Stimulated activated CD8-positive, alpha-beta memory T cell treated with anti-CD3 and anti-CD28 coated beads, Interleukin-7, amount 100 ng/mL, for 1 hour (primary cell): ENCODE measurements at places on chromosomes 7 and 10.
A peak's percentile ranks its signal among the peaks of the same experiment; 100 is the strongest.

DNA sequence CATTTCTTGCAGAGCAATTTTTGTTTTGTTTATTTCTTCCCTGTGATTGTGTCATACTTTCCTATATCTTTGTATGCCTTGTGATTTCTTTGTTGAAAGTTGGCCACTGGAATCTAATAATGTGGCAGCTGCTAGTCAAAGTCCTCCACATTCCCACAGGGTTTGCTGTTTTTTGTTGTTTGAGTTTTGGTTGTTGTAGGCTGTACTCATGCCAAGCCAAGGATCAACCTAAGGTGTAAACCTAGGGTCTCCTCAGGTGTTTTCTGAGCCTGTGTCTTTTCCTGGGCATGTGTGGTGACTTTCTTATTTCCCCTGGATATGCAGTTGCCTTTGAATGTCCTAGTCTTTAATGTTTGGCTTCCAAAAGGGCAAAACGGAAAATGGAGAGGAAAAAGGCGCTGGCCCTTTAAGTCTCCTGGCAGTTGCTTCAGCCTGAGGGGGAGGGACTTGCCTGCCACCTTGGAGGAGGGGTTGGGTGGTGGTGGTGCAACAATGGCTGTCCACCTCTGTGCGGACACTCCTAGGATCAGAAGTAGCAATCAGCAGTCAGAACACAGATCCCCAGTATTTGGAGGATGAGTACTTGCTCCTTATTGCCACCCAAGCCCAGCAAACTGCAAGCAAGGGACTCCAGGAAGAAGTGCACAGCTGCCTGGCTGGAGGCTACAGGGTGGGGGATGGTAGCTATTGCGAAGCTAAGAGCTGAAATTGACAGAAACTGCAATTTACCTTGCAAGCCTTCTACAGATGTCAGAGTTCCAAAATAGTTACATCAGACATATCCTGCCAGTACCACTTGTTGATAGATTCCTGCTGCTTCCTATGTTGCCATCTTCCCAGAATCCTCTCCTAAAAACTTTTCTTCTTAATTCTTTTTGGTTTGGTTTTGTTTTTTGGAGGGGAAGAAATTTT, 5.6 kb upstream of the ZNF518A start:
- DNase-seq: no peak

GRCh38 chr7:781186-781849, 51.0 kb upstream of the SUN1 start:
- DNase-seq: no peak

- DNase-seq: no peak
These were observed 3.5 kb downstream of the ARID5B start for GRCh38 chr10:61904733-61905725.

- DNase-seq: no peak
These were observed 96.3 kb upstream of the ANKRD1 start for GRCh38 chr10:91017198-91017597.

DNA sequence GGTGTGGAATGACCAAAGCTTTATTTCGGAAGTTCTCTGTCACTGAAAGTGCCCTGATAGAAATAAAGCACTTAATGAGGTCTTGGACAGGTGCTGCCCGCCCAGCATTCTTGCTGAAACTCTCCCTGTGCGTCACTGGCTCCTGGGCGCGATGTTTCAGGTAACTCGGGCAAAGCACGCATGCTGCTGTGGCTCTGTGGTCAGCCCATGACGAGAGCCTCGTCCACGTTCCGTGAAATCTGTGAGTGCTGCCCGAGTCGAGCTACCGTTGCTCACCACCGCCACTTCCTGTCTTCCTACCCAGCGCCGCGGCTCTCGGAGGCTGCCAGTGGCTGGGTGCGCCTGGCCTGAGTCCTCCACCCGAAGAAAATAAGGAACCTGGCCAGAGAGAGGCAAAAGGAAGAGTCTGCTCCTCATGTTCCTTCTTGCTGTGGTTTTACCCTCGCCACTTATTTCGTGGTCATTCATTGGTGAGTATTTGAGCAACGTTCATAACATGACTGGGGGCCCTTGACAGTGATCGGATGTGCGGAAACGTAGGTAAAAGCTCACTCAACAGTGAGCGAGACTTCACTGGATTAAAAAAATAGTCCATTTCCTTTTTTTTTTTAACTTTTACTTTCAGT, 95.5 kb downstream of the MAP3K8 start:
- peak; percentile 56 for DNase-seq

- DNase-seq: no peak
These were observed 70.7 kb downstream of the EBF3 start for GRCh38 chr10:129893104-129894089.

GRCh38 chr7:31724696-31725095, 37.7 kb downstream of the PPP1R17 start:
- DNase-seq: no peak

DNA sequence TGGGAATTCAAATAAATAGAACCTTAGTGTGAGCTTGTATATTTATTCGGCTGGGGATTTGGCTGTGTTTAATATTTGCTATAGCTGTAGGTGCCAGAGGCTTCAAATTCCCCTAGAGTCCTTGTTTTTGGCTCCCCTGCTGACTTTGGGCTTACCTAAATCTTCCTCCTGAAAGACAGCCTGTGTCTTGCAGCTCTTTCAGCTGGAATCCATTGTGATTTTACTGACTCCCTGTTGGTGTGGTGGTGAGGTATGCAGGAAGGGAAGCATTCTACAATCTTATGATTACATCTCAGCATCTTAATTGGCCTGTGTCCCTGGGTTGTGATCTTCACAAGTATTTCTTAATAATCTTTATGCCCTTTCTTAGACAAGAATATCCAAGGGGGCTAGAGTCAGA, 25.9 kb downstream of the FOXI2 start:
- no peak for DNase-seq

DNA sequence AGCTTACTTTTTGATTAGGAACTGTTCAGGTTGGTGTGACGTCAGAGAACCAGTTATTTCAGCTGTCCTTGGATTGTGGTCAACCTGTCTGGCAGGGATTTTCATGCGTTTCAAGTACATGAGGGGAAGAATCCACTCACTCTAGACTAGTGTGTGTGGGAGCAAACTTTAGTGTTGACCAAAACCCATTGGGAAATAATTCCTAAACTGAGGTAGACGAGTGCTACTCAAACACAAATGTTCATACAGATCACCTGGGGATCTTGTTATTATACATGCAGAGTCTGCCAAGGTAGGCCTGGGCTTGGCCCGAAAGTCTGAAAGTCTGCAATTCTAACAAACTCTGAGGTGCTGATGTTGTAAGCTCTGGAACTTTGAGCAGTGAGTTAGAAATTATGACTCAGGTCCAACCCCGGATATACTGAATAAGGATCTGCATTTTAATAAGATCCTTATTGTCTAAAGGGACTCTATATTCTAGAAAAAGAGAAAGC, 111.1 kb upstream of the CREB5 start:
- no peak for DNase-seq

DNA sequence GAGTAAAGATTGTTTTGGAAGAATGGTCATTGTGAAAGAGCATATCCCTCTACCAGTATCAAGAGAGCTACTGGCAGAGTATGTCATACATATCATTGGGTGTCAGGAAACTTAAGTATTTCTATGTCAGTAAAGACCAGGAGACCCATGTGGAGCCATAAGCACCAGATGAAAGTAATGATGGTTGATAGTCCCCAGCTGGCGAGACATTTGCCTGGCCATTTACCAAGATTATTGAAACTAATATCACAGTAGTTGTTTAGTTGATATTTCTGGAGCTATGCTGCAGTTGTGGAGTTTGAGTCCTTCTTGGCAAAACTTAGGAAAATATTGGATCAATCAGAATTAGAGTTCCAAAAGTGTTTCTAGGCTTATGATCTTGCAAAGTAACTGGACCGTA, 114.8 kb downstream of the SNX10 start:
- DNase-seq: no peak

- no peak for DNase-seq
These were observed 9.5 kb downstream of the CYREN start for GRCh38 chr7:135160858-135161653.

DNA sequence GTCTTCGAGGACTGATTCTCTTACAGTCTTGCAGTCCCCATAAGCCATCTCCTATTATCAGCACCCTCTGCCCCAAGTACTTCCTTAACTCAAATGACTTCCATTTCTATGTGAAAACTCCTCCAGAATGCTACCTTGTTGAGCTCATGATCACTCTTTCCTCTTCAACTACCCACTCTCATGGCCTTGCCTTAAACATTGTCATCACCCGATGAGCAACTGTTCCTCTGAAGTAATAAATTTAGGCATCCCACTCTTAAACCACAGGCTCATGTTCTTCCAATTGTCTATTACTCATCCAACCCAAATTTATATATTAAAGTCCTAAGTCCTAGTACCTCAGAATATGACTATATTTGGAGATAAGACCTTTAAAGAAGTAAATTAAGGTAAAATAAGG, 152.9 kb downstream of the C1GALT1 start:
- DNase-seq: no peak

GRCh38 chr10:1177936-1178335, 121.8 kb downstream of the WDR37 start:
- DNase-seq: no peak

GRCh38 chr10:96532523-96532922, 18.8 kb upstream of the TLL2 start:
- DNase-seq: no peak

DNA sequence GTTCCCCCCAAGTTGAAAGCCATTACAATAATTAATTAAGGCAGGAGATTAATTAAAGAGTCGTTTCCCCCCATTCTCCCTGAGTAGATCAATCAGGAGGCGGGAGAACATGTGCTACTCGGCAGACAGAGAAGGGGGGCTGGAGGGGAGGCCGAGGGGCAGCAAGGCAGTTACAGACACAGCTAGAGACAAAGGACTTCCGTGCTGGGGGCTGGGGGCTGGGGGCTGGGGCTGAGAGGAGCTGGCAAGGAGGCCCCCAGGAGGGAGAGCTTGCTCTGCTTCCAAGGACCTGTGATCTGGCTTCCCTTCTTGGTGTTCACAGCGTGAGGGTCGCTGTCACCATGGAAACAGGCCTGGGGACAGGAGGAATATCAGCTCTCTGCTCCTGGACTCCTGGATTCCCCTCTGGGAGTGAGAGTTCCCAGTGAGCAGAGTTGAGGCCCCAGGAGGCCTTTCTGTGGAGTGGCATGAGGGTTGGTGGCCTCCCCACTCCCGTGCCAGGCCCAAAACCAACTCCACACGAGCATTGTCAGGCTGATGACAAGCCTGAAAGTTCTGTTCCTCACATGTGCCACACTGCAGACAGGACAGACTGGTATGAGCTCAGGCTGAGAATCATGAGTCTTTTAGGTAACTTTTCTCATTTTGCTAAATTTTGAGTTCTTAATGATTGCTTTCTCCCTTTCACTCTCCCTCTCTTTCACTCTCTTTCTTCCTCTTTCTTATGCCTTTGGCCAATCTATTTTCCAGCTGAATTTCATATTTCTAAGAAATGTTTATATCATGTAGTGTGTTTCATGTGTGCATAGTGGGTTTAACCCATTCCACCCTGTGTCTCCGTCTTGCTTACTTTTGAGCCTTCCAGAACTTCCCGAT, 16.4 kb downstream of the FAM241B start:
- no peak for DNase-seq

DNA sequence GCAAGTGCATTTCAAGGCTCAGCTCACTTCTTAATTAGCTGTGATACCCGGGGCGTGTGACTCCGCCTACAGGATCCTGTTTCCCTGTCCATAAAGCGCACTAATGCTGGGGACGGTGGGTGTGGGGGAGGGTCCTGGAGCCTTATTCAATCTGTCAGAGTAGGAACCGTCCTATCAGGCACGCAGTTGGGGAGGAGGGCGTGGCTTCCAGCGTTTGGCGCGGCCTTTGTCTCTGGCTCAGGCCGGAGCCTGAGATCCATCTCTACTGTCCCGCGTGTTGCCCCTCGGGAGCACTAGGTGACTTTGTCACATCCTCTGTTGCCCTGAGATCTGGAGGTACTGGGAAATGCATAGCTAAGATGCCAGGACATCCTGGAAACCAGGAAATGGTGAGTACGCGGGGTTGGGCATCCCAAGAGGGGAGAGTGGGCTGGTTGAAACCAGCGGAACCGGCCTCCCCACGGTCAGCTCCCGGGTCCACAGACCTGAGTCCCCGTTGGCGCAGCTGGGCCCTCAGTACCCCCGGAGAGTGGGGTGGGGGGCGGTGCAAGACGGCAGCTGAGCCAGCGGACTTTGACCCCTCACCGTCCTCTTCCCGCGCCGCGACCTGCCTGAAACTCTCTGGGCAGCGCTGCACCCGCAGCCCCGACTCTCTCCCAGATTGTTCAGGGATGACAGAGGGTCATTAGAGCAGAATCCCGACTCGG, 104.4 kb upstream of the ZNF92 start:
- no peak for DNase-seq

- DNase-seq: no peak
These were observed 729.4 kb upstream of the C7orf33 start for GRCh38 chr7:147861058-147861716.

GRCh38 chr7:27248911-27249723, 6.5 kb downstream of the EVX1 start:
- DNase-seq: no peak

DNA sequence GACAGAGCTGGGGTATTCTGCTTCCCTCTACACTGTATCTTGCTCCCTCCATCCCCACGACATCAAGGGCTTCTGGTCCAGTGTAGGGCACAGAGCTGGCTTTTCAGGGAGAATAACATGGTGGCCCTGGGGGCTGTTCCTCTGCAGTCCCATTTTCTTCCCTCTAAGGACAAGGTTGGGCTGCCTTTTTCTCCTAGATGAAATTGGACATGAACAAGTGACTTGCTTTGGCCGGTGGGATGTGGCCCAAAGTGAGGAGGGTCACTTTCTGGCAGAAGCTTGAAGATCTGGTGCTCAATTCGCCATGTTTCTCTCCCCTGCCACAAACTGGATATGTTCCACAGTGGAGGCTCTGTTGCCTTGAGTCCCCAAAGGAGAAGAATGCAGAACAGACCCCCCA, 235.7 kb downstream of the EMX2 start:
- no peak for DNase-seq

DNA sequence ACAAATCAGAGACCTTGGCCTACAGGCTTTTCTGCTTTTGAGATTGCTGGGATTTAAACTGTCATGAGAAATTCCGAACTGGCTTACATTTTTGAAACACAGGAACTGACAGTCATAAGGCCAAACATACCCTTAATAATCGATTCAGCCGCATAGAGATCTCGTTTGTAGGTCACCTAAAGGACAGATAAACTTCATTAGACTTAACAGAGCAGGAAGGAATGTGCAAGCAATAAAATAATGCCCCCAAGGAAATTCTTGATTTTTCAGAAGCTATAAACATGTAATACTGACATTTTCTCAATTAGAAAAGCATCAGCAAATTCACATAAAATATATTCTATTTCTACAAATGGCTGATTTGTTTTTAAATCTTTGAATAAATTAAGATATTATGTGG, 120.0 kb downstream of the CRPPA start:
- no peak for DNase-seq

GRCh38 chr7:140831724-140832123, 93.0 kb downstream of the BRAF start:
- no peak for DNase-seq

DNA sequence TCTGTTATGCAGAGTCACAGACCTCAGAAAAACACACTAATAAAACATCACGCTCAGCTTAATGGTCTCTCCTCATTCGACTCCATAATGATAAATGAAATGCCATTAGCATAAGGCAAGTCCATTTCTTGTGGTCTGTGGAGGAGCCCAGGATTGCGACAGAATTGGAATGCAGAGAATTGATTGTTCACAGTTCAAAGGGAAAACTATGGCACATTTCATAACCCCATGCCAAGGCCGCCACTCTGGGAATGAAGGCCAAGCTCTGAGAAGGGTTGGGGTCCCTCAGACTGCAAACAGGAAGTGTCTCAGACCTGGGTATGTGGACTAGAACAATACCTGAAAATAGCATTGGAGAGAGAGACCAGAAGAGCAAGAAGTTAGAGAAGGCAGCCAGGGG, 398.9 kb downstream of the ADRA2A start:
- DNase-seq: no peak

GRCh38 chr10:131033166-131034085, 278.1 kb downstream of the TCERG1L start:
- DNase-seq: no peak

GRCh38 chr10:101968940-101969321, 87.0 kb downstream of the ARMH3 start:
- no peak for DNase-seq
